Activated T-cell treated with anti-CD3 and anti-CD28 coated beads, Interleukin-2, amount 50 U/mL, for 48 hours (primary cell): ENCODE measurements at places on chromosomes 5 and 9.

GRCh38 chr9:112945620-112946208 is 55.0 kb upstream of the SLC46A2 start:
- DNase-seq: peak; percentile 39

GRCh38 chr5:150143350-150144245 is 12.0 kb downstream of the PDGFRB start:
- DNase-seq: no peak

DNA sequence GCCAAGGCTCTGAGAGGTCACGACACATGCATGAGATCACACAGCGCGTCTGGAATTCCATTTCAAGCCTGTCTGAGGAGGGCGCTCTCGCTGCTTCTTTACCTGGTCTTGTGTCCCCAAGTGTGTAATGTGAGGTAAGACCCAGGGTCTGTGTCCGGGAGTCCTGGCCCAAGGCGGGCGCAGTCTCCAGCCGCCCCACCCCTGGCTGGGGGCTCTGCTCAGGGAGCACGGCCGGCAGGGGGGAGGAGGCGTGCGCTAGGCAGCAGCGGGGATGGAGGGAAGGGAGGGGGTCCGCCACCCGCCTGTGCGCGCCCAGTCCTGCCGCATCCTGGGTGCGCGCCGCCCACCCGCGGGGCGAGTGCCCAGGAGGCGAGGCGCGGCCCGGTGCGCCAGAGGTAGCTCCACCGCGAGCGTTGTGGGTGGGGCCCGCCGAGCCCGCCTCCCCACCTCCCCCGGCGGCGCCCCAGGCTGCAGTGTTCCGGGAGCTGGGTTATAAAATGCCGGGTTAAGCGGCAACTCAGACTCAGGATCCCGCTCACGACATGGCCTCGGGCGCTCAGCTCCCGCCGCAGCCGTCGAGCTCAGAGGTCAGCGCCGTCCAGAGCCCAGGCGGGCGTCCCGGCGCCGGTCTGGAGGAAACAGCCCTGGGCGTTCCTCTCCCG is at the start of gene CCNI2:
TSS of gene CCNI2 (plus strand) at position 473 of the 662 bp plus-strand sequence. CDS start at position 543, 70 bp downstream.
- DNase-seq: peak; percentile 73

- DNase-seq: no peak
These were observed 62.8 kb downstream of the GOLM1 start for GRCh38 chr9:86036555-86036954.

DNA sequence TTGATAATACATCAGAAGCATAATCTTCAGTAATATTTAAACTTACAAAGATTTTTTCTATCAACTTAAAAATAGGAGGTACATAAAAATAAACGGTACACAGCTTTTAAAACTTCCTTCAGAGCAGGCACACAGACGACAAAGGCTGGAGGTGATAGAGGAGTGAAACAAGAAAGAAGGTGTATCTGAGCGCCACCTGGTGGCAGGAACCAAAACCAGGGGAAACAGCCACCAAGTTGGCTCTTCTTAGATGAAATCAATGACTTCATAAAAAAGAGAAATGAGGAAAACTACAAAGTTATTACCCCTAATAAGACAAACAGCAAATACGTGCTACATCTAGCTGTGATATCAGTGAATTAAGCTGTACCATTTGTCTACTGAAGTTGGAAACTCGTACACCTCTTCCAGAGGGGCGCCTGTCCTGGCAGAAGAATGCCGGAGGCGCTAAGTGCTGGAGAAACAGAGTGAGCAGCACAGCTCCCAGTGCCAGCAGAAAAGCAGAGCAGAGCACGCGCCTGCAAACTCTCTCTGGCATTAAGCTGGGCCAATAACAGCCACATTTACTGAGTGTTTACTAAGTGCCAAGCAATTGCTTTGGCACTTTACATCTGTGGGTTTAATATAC is 85.9 kb downstream of the SETX start:
- DNase-seq: peak; percentile 83

DNA sequence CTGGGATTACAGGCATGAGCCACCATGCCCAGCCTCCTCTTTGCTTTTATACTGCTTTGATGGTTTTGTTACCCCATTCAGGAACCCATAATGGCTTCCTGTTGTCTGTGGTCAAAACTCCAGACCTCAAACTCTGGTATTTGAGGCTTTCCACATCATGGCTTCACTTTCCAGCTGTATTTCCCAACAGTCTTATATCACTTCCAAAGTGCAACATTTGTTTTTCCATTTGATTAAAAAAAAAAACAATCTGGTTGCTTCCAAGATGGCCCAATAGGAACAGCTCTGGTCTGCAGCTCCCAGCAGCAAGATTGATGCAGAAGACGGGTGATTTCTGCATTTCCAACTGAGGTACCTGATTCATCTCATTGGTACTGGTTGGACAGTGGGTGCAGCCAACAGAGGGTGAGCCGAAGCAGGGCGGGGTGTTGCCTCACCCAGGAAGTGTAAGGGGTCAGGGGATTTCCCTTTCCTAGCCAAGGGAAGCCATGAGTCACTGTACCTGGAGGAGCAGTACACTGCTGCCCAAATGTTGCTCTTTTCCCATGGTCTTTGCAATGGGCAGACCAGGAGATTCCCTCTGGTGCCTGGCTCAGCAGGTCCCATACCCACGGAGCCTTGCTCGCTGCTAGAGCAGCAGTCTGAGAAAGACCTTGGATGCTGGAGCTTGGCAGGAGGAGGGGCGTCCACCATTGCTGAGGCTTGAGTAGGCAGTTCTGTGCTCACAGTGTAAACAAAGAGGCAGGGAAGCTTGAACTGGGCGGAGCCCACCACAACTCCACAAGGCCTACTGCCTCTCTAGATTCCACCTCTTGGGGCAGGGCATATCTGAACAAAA is 458.4 kb downstream of the KDM4C start:
- peak; percentile 47 for DNase-seq

DNA sequence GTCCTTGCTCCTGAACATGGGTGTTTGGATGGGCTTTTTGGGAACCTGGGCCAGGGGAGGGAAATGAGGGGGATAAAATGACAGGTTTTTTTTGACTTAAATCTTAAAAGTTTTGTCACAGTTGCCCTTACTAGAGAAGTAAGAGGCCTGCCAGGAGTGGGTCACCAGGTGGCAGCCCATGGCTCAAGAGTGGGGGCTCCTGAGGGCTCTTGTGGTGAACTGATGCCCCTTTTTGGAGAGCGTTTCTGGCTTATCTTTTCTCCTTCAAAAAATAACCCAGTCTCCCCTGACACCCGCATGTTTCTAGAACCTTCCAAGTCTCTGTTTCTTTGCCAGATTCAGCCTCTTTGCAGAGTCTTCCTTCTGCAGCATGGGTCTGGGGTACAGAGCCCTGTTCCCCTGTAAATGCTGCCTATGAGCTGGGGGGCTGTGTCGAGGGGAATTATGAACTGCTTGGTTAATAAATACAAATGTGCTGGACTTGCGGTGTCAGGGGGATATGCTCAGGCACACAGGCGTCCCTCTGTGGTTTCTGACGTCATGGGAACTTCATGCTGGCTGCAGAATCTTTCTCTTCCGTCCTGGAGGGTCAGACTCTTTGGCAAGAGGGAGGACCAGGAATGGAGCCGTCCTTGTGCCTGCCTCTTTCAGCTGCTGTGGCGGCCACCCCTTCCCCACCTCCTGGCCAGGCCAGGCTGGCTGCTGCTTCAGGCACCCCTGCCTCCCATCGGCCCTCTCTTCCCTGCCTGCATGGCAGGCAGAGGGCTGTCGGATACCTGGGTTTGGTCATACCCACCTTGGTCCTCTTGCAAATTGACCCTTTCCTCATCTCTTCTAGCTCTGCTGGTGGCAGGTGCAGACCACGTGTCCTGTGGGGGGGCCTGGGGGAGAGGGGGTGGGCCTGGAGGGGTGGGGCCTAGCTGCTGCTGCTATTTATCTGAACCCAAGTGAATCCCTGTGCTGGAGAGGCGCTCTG is 30.1 kb downstream of the PTPA start:
- DNase-seq: peak; percentile 42

GRCh38 chr9:113492343-113493202 is 29.0 kb downstream of the RGS3 start:
- DNase-seq: no peak

GRCh38 chr5:9712911-9713310 is 82.8 kb upstream of the TAS2R1 start:
- DNase-seq: no peak

- DNase-seq: no peak
These were observed 103.9 kb upstream of the IFNE start for GRCh38 chr9:21585756-21586752.

DNA sequence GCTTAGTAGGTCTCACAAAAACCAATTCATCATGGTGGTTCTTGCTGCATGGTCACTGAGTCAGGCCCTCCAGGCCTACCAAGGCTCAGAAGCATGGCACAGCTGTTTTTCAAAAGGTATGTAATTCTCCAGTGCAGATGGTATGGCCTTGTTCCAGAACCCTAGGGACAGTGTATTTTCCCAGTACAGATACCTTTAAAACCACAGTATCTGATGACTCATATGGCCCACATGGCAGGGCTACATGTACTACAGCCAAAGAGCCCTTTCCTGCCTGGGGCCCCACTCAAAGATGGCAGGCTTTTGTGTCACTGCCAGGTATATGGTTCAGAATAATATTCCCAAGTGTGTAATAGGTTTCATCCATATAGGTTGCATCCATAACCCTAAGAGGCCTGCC is 16.5 kb downstream of the CSF2 start:
- DNase-seq: peak; percentile 36

- DNase-seq: no peak
These were observed 74.3 kb downstream of the MUSK start for GRCh38 chr9:110742741-110743371.

- DNase-seq: no peak
These were observed 72.9 kb upstream of the GGTA1 start for GRCh38 chr9:121572581-121572980.

GRCh38 chr9:136644343-136644592 is 18.4 kb upstream of the EGFL7 start:
- no peak for DNase-seq

DNA sequence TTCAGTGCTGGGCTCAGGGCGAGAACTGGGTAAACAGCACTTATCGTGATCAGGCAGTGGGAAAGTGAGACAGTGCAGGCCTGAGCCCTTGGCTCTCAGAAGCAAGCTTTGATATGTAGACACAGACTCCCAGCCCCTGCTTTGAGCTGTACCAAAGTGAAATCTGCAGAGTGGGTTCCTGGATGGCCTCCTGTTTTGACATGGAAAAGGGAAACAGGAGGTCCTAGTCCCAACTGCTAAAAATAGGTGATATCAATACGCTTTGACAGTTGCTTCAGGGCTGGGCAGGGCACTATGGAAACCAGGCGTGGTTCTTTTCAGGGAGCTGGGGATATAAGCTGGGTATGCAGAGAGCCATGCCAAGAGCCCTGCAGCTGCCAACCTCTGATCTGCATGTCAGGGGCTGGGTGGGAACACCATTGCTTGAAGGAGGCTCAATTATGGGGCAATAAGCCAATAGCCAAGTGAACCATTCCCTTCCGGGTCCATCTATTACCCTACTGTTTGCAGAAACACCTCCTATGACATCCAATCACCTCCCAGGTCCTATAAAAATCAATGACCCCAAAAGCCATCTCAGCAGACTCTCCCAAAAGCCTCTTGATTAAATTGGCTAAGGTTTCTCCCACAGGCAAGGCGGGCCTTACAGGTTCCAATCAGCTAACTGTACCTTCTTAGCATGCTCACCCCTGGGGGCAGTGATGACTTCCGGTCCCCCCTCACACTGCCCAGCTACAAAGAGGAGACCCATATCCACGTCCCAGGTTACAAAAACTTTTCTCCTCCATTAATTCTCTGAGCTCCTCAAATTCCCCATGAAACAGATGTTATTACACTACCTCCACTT is 45.8 kb downstream of the EPB41L4B start:
- DNase-seq: no peak

- DNase-seq: no peak
These were observed 251.3 kb downstream of the NR2F1-AS1 start for GRCh38 chr5:93329756-93330155.

DNA sequence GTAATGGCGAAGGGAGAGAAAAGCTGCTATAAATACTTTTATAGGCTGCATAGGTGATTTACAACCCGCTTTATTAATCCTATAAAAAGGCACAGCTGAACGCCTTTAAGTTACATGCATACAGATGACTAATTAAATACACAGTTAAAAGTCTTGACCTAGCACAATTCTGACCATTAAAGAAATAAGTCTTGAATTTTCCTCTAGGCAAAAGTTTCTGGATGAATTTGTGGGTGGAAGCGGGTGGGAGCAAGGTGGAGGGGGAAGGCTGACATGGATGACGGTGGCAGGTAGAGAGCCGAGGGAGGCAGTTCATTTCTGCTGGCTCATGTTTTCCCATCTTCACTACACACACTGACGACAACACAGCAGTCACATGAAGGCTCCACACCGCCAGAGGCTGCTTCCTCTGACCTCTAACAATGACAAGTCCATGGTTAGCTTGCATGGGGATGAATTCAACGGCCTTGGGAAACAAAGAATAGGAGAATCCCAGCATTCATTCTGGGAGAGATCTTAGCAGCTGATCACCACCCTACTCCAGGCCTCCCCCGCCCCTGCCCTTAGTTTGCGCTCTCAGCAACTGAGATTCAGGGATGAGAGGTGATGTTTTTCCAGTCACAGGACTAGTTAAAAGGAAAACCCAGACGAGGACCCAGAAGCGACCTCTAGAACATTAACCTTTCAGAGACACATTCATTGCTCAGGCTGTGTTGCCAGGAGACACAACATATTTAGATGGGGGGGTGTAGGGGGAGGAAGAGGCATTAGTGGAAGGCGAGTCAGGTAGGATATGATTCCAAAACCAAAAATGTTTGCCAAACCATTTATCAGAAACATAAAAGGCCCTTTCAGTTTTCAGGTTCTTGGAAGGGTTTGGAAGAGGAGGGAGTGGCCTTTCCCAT is 329.3 kb downstream of the PIK3R1 start:
- DNase-seq: no peak

GRCh38 chr5:132859889-132860437 is 6.3 kb downstream of the GDF9 start:
- DNase-seq: no peak

DNA sequence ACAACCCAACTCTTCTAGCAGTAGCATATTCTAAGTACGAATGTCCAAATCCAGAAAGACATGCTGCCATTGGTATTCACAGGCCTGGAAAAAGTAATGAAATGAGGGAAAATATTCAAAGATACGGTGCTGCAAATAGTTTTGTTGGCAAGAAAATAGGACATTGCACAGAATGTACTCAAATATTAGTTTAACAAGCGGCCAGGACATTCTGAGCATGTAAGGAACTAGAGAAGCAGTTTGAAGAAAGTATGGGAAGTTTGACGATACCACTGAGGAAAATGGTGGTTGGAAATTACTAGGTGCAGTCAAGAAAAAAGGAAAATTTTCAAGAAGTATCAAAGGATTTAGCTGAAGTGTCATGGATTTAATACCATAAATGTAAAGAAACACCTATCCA is 468.0 kb upstream of the GRIN3A start:
- DNase-seq: no peak

DNA sequence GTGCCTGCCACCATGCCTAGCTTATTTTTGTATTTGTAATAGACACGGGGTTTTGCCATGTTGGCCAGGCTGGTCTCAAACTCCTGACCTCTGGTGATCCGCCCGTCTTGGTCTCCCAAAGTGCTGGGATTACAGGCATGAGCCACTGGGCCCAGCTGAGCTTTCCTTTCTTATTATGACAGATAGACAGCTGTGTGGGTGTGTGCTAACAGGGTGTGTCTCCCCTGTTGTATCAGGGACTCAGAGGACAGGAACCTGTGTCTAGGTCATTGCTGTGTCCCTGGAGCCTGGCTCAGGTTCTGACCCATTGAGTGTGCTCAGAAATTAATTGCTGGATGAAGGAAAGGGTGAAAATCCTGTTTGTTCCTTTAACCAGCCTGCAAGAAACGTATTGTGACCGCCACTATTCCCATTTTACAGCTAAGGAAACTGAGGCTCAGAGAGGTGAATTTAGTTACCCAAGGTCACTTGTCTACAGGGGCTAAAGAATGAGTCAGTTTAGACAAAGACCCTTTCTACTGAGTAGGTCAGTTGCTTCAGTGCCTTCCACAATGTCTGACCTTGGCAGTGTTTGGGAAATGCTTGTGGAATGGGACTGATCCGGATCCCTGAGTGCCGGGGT is 16.8 kb downstream of the NCS1 start:
- DNase-seq: no peak
